Stimulated activated CD8-positive, alpha-beta memory T cell treated with anti-CD3 and anti-CD28 coated beads, Interleukin-4, amount 100 ng/mL, for 1 hour (primary cell): ENCODE measurements at places on chromosomes 1 and 21.

- DNase-seq = no peak
Observed at GRCh38 chr1:218292515-218292914, 7.4 kb downstream of the RRP15 start.

- DNase-seq = no peak
Observed at GRCh38 chr1:215140135-215140534, 57.6 kb downstream of the KCNK2 start.

DNA sequence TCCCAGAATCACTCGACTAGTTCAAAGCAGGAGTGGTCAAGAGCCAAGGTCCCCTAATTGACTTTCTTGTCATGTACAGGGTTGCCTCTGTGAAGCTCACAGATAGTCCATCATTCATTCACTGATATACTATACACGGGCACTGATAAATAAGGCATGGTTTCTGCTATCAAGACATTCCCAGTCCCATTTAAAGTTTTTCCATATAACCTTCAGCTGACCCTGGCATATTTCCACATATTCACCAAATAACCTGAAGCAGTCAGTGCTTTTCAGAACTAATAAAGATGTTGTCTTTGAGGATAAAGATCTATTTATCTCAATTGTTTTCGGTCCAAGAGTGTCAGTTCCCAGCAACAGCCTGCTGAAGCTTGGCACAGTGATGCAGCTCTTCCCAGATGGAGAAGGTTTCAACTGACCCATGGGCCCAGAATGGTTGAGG, 173.4 kb downstream of the ZZZ3 start:
- DNase-seq = no peak

DNA sequence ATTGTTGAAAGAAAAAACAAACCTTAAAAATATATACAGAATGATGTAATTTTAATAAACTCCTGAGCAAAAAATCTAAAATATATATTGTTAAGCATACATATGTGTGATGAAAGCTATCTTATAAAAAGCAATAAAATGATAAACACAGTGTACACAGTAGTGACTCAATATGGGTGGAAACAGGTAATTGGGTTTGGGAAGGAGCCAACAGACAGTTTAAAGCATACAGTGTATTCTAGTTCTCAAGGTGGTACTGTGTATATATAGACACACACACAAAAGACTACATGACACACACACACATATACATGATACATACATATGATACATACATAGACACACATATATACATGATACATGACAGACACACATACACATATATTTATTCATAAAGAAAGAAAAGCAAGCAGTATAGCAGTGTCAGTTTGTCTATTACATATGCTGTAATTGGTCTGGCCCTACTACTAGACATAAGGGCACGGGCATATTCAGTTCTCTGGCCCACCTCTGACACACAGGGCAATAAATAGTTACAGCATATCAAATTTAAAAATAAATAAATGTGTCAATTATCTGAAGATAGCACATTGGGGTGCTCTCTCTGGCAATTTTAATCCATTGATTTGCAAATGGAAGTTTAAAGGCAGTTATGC, 330.2 kb downstream of the S1PR1 start:
- DNase-seq = no peak

DNA sequence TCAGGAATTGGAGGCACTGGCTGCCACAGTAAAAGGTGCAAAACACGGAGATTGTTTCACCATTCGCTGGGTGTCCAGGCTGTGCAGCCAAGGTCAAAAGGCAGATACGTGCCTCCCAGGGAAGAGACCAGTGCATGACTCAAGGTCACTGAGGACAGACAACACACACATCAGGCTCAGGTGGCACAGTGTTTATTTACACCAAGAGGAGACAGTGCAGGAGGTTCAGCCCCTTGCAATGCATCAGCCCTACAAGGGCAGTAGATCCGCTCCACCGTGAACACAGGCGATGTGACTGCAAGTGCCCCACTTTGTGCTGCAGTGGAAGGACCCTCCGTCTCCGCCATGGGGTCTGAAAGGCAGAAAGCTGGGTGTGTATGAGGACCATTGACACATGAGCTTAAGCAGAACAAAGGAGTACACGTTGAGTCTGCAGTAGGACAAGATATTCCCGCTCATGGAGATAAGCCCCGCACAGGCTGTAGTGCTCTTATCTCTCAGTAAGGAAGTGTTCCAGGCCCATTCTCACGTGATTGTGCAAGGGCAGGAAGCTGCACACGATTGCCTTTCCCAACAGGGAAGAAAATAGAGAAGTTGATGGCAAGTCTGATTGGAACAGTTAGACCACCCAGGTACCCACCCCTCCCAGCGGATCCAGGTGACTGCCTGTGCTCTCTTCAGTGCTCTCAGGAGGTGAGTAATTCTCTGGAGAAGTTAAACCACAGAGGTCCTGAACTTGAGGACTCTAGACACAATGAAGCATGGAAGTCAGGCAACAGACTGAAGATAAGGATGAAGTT, 37.5 kb upstream of the QSOX1 start:
- DNase-seq = no peak

GRCh38 chr1:75265792-75266191, 131.6 kb downstream of the LHX8 start:
- no peak for DNase-seq

DNA sequence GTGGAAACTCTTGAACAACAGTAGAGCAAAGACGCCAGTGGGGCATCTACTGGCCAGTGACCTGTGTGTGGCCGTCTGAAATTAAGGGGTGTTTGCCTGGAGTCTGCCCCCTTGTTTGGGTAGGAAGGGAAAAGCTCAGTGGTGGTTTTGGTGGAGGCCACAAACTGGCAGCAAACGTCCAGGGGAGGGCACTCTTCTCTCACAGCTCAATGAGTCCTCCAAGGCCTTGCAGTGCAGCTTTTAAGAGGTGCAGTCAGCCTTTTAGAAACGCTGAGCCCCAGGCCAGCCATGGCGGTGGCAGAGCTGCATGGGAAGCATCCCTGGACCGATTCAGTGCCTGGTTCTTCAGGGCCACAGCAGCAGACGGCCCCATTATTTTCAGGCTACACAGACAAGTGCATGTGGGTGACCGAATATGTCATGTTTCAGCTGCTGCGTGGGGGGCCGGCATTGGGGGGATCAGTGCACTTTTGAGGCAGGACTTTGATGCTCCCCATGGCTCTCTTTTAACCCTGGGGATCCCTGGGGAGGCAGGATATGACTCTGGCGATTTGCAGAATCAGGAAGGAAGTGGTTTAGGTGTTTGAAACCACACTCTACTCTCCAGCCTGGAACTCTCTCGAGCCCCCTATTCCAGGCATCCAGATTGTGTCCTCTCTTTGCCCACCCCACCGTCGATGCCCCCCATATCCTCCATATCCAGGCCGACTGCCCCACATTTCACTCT, 414.0 kb downstream of the PRDM2 start:
- no peak for DNase-seq

GRCh38 chr1:25576459-25577133, 33.2 kb downstream of the LDLRAP1 start:
- DNase-seq = no peak

GRCh38 chr1:201912832-201913231, 24.1 kb downstream of the SHISA4 start:
- no peak for DNase-seq

- DNase-seq = no peak
Observed at GRCh38 chr1:20511518-20512428, 3.8 kb upstream of the MUL1 start.

DNA sequence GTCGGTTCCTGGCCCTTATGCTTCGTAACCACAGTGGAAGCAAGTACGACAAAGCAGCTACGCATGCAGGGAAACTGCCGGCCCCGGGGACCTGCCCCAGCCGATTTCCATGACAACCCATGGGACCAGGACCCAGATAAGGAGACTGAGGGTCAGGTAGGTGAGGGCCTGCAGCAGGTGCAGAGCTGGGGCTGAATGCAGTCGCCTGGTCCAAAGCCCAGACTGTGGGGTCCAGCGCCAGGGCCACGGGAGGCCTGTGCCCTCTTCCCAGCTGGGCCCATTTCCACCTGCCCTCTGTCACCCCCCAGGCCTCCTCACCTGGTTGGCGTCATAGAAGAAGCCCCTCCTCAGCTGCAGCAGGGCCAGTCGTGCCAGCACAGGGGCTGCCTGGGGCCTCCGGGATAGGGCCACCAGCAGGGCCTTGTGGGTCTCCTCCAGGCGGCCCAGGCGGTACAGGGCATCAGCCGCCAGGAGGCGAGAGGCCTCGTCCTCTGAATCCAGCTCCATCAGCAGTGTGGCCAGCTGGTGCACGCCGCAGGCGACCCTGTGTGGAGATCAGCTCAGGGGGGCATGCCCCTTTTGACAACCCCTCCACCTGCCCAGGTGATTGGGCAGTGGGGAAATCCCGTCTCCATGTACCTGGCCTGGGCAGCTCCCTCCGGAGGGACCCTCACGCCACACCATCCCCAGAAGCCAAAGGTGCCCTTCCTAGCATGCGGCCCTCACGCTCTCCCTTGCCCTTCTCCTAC, 14.2 kb downstream of the TTC34 start:
- DNase-seq = no peak

DNA sequence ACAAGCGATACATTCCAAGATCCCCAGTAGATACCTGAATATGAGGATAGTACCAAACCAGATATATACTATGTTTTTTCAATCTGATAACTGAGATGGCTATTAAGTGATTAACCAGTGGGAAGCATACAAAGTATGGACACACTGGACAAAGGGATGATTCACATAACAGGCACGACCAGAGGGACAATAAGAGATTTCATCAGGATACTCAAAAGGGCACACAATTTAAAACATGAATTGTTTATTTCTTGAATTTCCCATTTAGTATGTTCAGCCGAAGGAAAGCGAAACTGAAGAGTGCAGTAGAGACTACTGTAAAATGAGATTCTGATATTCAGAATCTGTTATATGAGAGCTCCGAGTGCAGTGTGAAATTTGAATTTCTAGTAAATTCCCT, 10.6 kb downstream of the ZZZ3 start:
- DNase-seq = no peak

GRCh38 chr1:94634977-94635416, 93.4 kb upstream of the F3 start:
- DNase-seq = no peak

DNA sequence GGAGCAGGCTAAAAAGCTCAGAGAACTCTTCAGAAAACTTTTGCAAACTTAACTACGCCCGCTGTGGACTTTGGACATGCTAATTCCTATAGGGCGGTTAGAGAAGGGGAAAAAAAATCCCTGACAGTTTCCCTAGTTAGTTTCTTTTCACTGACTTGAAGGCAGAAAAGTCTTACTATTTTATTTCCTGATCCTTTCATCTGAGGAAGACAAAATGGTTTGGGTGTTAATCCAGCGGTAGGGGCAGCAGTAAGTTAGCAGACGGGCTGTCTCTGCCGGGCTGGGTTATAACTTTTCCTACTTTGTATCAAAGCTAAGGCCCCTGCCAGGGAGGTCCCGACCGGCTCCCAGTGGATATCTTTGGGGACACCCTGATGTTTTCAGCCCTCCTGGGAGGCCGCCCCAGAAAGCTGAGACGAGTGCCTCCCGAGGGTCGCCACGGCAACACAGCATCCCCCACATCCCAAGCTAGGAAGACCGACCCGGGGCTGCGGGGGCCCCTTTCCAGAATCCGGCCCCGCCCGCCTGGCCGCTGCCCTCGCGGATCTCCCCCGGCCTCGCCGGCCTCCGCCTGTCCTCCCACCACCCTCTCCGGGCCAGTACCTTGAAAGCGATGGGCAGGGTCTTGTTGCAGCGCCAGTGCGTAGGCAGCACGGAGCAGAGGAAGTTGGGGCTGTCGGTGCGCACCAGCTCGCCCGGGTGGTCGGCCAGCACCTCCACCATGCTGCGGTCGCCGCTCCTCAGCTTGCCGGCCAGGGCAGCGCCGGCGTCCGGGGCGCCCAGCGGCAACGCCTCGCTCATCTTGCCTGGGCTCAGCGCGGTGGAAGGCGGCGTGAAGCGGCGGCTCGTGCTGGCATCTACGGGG, 162.6 kb downstream of the RUNX1 start:
- no peak for DNase-seq

- no peak for DNase-seq
Observed at GRCh38 chr1:37509181-37509580, 5.4 kb downstream of the MEAF6 start.

DNA sequence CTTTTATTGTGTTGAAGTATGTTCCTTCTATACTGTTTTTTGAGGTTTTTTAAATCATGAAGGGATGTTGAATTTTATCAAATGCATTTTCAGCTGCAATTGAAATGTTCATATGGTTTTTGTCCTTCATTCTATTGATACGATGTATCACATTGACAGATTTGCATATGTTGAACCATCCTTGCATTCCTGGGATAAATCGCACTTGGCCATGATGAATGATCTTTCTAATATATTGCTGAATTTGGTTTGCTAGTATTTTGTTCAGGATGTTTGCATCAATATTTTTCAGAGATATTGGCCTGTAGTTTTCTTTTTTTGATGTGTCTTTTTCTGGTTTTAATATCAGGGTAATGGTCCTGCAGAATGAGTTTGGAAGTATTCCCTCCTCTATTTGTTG, 214.0 kb downstream of the LMO4 start:
- DNase-seq = no peak

GRCh38 chr1:13921190-13921589, 221.2 kb downstream of the PRDM2 start:
- DNase-seq = no peak

DNA sequence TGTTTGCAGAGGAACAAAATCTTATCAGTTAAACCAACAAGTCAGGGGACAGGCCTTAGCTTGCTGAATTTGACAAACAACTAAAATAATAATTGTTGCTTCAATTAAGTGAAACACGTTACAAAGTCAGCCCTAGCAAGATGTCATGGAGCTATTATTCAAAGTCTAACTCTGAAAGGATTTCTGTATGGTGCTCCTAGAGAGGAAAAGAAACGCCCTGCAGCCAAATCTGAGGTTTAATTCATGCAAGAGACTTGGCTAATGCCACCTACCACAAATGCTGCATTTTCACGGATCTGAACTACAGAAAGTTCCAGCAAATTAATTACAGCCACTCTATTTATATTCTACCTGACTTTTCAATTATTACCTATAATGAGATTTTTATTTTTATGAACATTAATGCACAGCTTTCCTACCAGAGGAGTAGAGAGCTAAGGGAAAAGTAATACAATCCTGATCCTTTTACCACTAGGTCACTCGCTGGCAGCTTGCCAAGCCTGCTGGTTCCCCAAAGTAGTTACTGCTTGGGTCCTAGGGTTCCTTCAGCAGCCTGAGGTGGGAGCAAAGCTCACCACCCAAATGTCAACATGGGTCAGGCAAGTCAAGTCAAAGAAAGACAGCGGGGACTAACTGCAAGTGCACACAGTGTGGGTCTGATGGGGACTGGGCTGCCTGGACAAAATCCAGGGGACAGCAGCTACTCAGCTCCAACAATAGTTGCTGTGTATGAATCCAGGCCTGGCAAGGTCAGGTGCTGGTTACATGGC, 8.5 kb downstream of the COLGALT2 start:
- DNase-seq = no peak

DNA sequence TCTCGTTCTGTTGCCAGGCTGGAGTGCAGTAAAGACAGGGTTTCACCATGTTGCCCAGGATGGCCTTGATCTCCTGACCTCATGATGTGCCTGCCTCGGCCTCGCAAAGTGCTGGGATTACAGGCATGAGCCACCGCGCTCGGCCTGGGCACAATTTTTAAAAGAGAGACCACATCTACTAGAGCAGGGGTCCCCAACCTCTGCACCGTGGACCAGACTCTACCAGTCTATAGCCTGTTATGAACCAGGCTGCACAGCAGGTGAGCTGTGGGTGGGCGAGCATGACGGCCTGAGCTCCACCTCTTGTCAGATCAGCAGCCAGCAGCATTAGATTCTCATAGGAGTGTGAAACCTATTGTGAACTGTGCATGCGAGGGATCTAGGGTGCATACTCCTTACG, 20.8 kb downstream of the TNNT2 start:
- DNase-seq = no peak
